ENCODE measurements at places on chromosomes 6 and 20.

DNA sequence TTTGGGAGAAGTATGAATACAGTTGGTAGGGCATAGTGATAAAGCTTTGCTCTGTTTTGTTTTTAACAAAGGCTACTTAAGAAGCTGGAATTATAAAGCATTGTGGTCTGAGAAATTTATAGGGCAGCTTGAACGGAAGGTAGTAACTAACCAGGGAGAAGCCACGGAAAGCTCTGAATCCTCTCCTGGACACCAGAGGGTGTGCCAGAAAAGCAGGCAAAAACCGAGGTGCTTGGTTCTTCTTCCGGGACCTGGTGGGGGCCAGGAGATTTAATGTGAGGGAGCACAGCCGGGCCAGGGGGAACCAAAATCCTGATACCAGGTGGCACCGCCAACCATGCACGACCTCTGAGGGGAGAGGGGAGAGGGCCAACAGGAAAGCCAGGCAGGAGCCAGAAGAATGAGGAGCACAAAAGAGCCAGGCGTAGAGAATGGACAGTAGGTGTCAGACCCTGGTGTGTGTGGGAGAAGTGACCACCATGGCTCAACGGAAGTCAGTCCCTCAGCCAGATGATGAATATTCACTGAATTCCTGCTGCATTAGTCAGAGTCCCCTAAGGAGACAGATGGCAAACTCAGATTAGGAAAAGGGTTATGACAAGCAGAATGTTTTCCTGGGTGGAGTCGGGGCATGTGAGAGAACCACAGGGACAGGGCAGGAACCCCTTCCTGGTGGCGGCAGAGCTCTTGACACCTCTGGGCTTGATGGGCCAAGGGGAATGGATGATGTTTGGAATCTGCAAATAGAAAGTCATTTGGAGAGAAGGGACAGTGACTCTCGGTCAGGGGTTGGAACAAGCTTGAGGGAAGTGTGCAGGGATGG is 262.3 kb downstream of the ZNF217 start:
- no peak for DNase-seq

GRCh38 chr6:139109558-139109957 is 25.3 kb upstream of the HECA start:
- DNase-seq: peak; percentile 52

GRCh38 chr20:59778615-59779200 is 154.7 kb downstream of the SYCP2 start:
- no peak for DNase-seq

DNA sequence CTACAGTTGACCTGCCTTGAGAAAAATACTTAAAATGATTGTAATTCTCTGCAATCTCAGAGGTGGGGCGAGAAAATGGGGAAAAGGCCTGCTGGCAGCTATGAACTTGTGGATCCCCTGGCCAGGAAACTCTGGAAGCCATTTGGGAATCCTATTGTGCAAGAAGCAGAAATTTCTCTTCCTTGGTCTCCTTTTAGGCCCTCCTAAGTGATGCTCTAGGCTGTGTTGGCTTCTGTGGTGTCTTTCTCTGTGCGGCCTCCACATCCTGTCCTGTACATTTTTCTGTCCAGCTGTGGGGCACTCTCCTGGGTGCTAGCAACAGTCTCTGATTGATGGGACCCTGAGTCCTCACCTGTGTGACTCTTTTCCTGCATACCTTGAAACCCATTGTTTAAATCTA is 290.9 kb downstream of the FARS2 start:
- no peak for DNase-seq

DNA sequence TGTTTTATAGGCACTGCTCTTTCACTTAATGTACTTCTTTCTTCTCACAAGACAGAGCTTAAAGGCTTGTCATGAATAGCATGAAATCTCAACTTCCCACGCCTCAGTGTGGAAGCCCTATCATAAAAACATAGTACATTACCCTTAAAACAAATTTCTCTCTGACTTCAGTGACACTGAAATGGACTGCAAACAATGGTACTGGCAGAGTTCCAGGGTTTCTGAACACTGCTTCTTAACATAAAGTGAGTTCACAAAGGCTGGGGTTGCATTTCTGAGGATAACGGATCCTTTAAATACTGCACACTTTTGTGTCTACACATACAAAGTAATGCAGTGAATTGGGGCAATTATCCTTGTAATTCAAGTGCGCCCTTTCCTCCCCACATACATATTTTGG is 32.3 kb upstream of the PLEKHG1 start:
- no peak for DNase-seq

- DNase-seq: no peak
Measured at GRCh38 chr6:85343428-85343827, 106.5 kb upstream of the NT5E start.

GRCh38 chr6:163835439-163836171 is 421.1 kb downstream of the QKI start:
- no peak for DNase-seq

DNA sequence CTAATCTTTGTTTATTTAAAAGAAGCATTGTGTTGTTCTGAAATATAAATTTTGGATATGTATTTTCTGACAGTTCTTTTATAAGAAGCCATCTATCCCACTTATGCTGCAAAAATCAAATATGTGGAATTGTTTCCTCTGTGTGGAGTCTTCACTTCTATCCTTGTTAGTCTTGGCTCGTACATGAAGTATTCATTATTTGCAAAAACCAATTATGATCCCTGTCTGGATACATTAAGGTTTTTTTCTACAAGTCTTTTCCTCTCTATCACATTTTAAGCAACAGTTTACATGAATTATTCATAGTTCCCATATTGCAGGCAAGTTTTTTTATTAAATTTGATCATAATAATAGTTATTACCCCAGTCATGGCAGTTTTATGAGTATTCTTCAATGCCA is 490.8 kb upstream of the GJE1 start:
- DNase-seq: no peak

- no peak for DNase-seq
Measured at GRCh38 chr20:59821201-59821600, 112.2 kb downstream of the SYCP2 start.

DNA sequence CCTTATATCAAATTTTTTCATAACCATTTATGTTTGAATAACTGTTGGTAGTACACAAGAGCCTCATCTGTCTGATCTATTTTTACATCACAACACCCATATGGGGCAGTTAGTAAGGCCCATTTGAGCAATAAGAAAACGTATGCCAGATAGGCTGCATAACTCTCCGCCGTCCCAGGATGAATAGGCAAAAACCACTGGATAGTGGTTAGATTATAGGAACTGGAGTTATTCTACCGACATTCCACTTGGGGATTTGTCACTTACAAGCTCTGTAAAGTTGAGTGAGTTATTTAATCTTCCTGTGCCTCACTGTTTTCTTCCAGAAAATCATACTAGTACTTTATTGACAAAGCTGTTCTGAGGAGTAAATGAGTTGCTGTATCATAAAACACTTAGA is 881.9 kb downstream of the QKI start:
- no peak for DNase-seq

GRCh38 chr6:118869894-118870589 is 23.9 kb upstream of the ASF1A start:
- DNase-seq: no peak

- DNase-seq: no peak
Measured at GRCh38 chr6:96659084-96659845, 96.3 kb downstream of the FHL5 start.

DNA sequence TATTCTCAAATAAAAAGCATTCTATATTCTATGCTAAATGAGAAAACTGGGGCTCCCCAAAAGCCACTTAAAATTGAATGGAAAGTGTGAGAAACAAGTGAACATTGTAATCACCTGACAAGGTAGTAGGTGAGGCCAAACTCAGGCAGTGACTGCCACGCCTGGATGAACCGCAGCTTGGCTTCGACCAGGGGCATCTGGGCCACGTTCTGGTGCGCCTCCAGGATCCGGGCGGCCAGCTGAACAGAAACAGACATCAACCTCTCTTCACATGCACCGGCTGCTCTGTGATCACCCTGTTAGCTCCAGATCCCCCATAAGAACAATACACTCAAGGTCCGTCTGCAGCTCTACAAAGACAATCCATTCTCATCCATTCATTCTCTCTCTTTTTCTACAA is 30.1 kb upstream of the LRRN4 start:
- no peak for DNase-seq
